Osteoblast (primary cell): ENCODE measurements at places on chromosomes 3 and 15. TPM values are rescaled to one million over a fixed set of nuclear protein-coding genes. Genes with fewer than 3 reads are reported as not detected.

The EFCC1 gene
- not detected in 2 replicates for total RNA-seq

The EOMES gene
- under 0.01 TPM in 1 of 2 replicates, not detected in the other for total RNA-seq

The DNAJB11 gene
- total RNA-seq = 33.9 and 35.8 TPM in 2 replicates

The COL6A5 gene
- not detected in 2 replicates for total RNA-seq

DNA sequence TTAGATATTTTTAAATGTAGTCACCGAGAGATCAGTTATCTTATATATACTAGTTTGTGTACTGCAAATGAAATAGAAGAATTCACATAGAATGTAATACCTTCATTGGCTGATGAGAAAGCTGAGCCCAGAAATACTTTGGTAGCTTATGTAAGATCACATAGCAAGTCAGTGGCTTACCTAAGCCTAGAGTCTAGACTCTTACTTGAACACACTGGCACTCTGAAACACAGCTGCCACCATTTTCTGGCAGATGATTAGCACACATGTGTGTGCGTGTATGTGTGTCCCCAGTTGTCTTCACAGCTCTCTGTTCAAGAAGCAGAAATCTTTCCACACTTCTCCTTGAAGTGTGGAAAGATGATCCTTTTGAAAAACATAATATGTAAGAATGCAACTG, 124.3 kb downstream of the NEO1 start:
- no peak for DNase-seq

- no peak for DNase-seq
Measured at GRCh38 chr3:53597136-53597915, 102.9 kb downstream of the CACNA1D start.

DNA sequence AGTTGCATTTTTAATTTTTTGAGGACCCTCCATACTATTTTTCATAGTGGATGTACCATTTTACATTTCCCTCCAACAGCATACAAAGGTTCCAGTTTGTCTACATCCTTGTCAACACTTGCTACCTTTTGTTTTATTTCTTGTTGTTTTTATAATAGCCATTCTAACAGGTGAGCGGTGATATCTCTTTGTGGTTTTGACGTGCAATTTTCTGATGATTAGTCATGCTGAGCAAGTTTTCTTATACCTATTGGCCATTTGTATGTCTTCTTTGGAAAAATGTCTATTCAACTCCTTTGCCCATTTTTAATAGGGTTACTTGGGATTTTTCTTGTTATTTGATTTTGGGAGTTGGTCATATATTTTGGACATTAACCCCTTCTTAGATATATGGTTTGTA, 187.0 kb downstream of the CDIN1 start:
- DNase-seq = no peak

GRCh38 chr3:187567021-187567420, 103.2 kb downstream of the SST start:
- peak; percentile 43 for DNase-seq

- no peak for DNase-seq
Measured at GRCh38 chr3:80187981-80188380, 420.2 kb upstream of the ROBO1 start.

- DNase-seq = peak; percentile 98
Measured at GRCh38 chr15:90872486-90873184, 4.2 kb downstream of the FURIN start.

DNA sequence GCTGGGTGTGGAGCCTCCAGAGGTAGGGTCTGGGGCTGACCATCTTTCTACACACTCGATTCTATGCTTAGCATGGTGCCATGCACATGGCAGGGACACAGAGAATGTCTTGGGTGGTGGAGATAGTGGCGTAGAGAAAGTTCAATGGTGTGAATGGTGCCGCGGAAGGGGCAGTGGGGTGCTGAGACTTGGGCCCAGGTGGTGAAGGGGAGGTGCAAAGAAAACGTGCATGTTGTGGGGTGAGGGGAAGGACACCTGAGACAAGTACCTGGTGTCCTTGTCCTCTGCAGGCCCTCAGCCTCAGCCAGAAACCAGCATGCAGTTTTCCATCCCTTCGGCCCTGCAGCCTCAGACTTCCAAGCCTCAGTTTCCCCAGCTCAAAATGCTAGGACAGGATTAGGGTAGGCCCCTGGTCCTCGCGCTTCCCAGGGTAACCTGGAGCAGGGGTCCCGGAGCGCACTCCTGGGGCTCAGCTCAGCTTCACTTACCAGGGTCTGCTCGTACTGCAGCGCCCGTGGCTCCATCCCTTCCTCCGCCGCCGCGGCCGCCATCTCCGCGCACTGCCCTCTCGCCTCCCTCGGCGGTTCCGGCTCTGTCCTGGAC, 375 bp downstream of the CLCN2 start:
- no peak for DNase-seq

GRCh38 chr3:143637133-143637532, 211.1 kb downstream of the SLC9A9 start:
- no peak for DNase-seq

- DNase-seq = no peak
Measured at GRCh38 chr3:6779140-6779539, 81.8 kb upstream of the GRM7 start.

DNA sequence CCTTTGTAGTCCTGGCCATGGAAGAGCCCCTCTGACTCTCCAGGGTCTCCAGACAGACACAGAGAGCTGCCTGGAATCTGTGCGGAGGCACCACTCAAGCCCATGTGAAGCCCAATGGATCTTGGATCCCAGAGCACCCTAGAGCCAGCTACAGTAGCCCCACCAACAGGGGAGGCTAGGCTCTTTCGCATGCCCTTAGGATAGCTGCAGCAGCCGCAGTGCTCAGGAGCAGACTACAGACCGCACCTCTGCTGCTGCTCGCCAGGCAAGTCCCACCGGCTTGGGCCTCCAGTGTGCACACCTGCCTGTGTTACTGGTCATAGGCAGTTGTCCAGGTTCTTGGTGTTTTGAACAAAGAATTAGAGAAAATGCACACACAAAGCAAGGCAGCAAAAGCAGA, 131.6 kb downstream of the SPATA16 start:
- no peak for DNase-seq

DNA sequence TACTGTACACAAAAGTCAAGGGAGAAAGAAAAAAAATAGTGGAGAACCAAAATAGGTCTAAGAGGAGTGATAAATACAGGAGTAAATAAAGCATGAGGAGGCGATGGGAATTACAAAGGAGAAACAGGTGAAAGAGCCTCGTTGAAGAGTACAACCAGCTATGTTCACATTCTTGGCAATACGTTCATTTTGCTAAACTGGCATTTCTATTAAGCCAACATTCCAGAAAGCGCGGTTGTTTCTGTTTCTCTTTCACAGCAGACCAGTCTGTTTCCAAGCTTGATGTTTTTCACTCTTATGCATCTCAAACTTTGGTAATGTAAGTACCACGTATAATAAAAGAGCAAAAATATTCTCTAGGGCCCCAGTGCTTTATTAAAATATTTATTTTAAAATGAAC, 74.5 kb downstream of the NSUN3 start:
- DNase-seq = peak; percentile 61

DNA sequence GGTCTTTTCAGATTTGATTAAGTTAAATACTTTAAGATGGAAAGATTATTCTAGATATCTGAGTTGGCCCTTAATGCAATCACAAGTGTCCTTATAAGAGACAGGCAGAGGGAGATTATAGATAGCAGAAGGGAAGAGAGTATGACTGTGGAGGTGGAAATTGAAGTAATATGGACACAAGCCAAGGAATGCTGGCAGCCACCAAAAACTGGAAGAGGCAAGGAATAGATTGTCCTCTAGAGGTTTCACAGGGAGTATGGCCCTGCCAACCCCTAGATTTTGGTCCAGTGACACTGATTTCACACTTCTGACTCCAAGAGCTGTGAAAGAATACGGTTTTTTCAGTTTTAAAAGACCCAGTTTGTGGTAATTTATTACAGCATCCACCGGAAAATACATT, 1498.7 kb upstream of the CADM2 start:
- no peak for DNase-seq

- DNase-seq = no peak
Measured at GRCh38 chr3:115912372-115912771, 289.1 kb downstream of the GAP43 start.

DNA sequence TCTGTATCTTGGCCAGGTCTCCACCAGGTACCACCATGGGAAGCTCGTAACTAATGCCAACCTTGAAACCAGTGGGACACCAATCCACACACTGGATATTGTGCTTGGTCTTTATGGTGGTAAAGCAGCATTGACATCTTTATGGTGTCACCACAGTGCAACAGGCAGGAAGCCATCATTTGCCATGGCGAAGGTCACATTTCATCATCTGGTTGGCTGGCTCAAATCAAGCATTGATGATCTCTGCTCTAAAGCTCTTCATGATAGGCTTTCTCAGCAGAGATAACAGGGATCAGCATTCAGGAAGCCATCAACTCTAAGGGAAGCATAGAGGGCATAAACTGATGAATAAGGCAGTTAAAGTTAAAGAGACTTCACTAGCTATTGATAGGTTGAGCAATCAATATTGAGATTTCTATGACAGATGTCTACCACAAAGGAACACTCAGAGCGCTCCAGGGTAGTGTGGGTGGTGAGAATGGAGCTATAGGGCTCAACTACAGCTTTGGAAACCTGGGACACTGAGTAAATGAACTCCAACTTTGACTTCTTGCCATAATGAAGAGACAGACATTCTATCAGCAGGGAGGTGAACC, 54.1 kb upstream of the ACTC1 start:
- no peak for DNase-seq

DNA sequence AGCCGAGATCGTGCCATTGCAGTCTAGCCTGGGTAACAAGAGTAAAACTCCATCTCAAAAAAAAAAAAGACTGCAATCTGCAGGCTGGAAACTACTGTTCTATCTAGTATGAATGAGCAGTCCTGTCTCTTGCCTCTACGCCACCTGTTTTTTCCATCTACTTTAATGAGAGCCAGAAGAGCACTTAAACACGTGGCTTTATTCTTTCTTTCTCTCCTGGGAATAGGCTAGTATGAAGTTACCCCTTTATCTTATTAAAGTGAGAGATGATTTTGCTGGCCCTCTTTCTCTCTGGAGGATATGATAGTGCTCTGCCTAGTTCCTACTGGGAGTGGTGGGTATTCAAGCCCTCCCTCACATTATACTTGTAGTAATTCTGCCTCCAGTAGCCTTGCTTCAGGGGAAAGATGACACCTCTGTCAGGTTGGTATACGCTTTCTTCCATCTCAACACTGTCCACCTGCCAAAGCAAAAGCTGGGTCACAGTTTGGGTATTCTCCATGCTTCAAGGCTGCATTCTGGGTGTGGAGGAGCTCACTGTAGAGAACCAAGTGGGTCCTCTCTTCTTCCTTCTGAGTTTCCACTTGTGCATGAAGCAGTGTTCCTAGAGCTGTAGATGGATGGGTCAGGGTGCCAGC, 17.8 kb downstream of the MAPKBP1 start:
- no peak for DNase-seq

GRCh38 chr15:72161361-72162132, 36.0 kb downstream of the GRAMD2A start:
- DNase-seq = peak; percentile 27

DNA sequence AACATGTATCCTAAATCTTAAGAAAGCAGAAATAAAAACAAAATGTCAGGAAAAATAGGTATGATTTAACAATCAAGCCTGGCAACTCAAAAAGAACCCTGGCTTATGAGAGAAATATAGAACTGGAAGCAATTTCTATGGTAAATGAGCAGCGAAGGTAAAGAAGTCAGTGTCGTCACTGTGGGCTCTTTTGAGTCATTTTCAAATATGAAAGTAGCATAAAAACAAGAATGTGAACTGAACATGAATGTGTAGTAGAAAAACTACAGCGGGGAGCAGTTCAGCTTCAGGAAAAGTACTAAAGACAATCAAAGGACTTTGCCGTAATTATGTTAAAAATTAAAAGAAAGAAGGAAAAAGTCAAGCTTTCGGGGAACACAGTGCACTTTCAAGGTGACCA, 17.5 kb downstream of the LSG1 start:
- no peak for DNase-seq

DNA sequence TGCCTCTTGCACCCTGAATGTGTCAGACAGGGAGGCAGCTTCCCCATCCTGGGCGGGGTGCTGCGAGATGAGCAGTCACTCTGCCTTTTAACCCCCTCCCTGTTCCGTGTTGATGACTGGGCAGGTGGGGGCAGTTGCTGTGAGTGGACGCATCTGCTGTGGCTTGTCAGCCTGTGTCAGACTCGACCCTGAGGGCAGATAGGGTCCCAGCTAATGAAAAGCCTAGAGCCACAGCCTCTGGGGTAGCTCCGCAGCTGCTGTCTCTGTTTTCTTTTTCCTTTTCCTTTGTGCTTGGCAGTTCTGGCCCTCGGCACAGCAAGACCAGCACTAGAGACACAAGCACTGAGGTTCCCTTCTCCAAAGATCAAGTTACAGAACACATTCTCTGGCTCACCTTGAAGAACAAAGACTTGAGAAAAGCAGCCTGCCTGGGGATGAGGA, 43.0 kb upstream of the GLCE start:
- DNase-seq = no peak
